ENCODE measurements at places on chromosomes 1 and 21.

DNA sequence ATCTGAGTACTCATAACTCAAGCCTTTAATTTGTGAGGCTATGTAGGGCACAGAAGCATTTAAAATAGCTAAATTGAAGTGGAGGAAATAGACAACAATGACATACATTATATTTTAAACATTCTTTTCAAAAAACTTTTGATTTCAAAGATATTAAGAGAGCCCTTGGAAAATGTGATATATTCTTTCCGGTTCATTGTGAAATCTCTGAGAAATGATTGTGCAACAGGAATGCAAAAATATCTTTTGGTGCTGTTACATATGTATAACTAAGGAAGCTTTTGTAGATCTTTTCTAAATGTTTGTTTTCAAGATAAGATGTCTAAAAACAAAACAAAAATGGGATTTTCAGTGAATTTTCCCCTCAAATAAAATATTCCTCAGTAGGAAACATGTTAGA is 185.2 kb downstream of the LEPR start:
- no peak for DNase-seq

- DNase-seq, result no peak
These were observed 206.2 kb upstream of the C1orf87 start for GRCh38 chr1:60279798-60280197.

- no peak for DNase-seq
These were observed 42.5 kb downstream of the IFI44 start for GRCh38 chr1:78691995-78692747.

- DNase-seq, result no peak
These were observed 55.0 kb downstream of the TRAF5 start for GRCh38 chr1:211381481-211382181.

DNA sequence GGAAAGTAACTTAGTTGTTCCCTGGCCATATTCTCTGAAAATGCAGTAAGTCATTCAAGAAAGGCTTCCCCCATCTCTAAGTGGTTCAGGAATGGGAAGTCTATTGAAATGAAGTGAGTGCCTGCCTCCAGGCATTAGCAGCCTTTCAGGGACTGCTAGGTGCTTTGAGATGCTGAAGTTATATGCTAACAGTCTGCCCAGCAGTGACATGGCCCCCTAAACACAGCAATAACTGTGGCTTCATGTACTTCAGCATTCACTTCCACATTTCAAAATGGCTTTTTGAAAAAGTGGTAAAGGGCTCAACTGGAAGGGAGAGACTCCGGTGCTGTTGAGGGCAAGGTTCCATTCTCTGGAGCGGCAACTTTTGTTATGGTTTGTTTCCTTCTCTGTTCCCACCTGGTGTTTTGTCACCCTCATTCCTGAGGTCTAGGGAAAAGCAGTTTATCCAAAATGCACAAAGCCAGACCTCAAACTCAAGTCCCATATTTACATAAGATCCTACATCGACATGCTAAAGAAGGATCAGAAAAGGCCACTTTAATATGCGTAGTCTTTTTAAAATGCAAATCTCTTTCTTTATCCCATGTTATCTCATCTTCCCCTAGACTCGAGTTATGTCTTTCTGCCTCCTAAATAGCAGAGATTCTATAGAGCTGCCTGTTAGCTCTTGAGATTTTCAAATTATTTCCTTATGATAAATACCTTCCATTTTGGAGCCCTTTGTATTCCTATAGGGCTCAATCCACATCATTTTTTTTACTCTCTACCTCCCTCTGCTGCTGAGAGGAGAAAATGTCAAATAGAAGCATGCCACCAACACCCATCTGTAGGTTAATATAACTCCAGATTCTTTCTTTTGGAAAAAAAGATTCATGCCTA is 34.2 kb upstream of the LRRC8C start:
- DNase-seq, result no peak

DNA sequence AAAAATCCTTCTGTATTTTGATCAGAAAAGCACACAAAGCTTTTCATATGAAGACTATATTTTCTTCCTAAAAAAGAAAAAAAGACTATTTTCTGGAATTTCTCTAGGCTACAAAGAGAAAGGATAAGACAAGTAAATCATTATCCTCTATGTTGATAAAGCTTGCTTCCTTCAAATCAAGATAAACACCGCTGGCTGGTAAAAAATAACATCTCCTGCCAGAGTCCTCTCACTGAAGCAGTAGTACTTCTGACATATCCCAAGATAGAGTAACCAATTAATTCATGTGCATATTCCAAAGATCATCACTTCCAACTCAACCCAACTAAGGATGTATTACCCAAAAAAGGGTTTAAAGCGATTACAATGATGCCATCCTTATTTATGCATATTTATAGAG is 34.3 kb downstream of the DENND1B start:
- no peak for DNase-seq

DNA sequence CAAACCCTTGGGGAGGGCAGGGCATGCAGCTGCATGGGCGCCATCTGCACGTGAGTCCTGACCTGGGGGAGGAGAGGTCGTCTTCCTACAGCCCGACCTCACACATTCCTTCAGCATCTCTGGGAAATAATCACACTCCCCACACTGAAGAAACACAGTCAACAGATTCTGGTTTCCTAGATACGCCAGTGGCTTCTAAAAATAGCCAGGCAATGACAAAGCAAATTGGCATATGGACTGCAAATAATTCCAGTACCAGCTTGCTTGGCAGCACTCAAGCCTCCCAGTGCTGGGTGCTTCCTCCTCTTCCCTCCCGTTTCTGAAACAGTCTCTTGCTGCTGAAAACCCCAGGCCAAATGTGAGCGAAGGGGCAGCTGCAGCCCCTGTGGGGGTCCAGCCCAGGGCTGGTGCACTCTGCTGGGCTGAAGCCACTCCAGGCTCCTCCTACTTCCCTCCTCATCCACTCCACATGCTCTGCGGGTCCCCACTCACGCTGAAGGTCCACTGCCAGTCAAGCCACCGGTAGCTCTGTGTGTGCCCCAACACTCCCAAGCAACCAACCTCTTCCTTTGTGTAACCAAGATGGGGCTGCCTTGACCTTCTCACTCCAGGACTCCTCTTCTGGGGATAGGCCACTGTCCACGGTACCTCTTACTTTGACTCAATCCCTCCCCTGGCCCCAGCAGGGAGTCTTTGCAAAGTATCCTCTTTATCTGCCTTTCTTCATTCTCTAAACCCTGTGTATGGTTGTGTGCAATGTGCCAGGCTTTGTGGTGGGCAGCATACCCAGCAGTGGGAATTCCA is 69.0 kb downstream of the KCND3 start:
- peak; percentile 49 for DNase-seq

DNA sequence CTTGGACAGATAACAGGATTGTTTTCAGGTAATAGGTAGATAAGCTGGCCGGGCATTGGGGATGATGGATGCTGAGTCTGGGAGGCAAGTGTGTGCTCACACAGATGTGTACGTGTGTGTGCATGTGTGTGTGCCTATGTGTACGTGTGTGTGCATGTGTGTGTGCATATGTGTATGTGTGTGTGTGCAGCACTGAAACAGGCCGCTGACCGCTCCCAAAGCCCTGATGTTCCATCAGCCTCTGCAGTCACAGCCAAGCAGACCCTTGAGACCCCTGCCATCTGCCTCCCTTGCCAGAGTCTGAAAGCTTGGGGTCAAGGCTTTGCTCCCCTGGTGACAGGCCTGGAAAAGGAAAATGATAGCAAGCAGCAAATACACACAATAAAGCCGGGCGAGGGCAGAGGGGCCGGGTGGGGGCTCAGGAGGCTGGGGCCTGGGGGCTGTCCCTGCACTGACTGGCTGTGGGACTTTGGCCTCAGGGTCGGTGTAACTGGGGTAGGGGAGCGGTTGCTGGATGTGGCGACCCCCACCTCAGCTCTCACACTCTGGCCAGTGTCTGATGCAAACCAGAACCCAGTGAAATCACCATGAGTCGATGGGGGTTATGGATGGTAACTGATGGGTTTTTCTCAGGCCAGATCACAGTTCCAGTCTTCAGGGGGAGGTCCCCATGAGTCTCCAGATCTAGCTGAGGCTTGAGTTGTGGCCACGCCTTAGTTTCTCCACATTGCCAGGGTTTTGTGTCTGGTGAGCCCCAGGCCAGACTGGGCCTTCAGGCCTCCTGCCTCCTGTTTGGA is 9.2 kb upstream of the TNFRSF8 start:
- DNase-seq, result no peak

DNA sequence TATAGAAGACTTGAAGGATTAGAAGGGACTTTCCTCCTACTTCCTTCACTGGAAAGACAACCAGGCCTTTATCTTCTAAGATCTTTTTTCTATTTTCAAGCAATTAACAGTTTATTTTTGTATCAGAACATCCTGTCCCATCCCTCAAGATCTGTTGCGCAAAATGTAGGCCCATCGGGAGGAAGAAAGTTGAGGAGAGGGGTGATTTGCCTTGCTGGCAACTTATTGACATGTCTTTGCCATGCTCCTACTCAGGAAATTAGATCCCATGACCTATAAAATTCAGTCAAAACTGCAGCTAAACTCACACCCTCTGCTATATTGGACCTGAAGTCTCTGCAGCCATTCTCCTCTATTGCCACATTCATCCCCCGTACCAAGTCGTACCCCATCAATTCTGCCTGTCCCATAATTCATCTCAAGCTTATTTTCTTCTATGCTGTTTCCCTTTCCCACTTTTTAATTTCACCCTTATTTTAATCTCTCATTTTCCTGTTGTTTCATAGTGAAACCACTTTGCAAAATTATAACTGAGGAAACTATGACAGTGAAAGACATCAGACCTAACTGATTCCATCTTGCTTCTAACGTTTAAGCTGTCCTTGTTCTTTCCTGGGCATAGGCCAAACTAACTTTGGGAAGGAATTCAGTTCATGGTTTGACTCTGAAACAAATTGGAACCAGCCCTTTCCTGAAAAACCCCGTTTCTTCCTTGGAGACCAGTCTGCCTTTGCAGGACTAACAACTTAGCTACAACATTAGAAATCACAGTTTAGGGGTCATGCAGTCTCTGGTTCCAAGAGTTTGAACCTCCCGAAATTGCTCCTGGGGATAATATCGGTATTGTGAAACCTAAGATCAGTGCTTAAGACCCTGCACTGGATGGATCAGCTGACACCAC is 195.7 kb upstream of the PTBP2 start:
- DNase-seq, result peak; percentile 58

DNA sequence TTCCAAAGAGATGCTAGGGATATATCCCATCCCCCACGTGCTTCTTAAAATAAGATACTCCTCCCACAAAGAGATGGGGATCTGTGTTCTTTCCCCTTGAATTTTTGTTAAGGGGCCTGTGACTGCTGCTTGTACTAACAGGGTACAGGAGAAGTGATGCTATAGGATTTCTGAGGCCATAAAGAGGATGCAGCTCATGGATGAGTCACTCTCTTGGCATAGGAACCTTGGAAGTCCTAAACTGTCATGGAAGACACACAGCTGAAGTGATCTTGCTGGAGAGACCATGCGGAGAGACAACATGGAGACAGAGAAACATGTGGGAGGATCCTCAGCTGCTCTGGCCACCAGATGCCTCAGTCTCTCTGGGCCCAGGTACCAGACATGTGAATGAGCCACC is 157.2 kb downstream of the S1PR1 start:
- DNase-seq, result no peak

- DNase-seq, result peak; percentile 48
These were observed 30.8 kb upstream of the ABCG1 start for GRCh38 chr21:42187976-42188653.

GRCh38 chr1:208808301-208808700 is 564.1 kb upstream of the PLXNA2 start:
- no peak for DNase-seq

DNA sequence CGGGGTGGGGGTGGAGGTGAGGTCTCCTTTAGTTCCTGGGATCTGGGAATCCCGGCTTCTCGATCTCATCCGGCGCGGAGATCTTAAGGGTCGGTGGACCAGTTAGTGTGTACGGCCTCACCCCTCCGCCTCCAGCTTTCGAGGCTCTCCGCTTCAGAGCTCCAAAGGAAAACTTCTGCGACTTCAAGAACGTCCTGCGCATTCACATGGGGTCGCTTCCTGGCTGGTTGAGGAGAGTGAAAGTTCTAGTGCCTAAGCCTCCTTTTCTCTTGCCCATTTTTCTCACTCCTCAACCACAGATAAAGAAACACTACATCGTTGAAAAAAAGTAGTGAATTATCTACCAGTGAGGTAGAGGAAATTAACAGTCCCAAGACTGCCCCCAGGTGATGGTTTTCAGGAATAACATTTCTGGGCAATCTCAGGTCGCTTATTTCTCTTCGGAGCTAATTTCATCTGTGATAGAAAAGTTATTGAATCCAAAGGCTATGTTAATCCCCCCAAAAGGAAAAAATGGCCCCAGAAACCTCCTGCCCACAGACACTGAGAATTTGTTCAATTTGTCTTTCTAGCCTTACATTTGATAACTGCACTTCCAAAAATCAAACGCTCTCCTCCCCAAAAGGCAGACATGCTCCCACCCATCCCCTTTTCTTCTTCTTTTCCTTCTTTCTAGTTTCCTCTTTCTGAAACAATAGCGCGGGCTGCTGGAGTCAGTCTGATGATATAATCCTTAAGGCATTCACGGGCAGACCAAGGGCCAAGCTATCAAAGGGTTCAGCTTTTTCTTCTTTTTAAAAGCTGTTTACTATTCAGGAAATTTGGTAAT is 20.6 kb upstream of the TBX15 start:
- no peak for DNase-seq
